ENCODE measurements at places on chromosomes 12 and 14.

DNA sequence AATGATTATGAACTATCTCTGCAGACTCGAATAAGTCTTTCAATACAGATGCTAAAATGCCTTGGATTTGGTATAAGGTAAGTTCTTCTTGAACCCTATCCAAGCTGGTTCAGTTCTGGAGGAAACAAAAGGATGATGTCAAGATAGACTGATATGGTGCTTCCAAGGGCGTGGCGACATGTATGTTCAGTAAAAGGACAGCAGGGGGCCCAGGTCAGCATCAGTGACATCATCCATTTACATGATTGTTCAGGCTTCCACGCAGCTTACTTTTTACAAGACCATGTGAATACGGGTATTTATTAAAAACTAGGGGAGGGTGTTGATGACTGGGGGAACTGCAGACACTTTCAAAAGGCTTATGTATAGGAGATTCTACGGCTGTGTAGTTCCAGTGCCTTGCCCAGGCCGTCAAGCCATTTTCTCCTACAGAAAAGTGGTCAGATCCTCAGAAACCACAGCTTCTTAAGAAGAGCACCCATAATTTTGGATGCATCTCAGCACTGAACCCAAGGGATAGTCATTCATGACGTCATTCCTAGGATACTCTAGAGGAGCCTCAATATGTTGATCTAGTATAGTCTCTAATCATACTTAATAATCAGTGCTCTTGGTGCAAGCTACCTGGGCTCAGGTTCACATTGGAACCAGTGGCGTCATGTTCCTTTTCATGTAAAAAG is 527.7 kb downstream of the FUT8 start:
- peak; percentile 4 for DNase-seq

DNA sequence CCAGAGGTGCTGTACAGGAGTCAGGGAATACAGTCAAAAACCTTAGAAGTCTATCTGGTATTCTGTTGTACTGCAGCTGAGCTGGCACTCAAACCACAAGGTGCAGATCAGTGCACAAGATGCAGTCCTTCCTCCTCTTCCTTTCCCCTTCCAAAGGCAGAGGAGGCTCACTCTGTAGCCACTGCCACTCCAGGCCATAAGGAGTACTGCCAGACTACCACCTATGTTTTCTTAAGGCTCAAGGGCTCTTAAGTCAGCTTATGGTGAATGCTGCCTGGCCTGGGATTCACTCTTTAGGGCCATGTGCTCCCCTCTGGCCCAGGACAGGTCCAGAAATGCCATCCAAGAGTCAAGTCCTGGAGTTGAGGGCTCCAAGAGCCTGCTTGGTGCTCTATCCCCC is 200.3 kb downstream of the CRADD start:
- DNase-seq, result no peak

GRCh38 chr12:110578694-110579534 is 4.2 kb downstream of the PPTC7 start:
- no peak for DNase-seq

GRCh38 chr12:51419425-51420193 is 5.0 kb upstream of the SLC4A8 start:
- DNase-seq, result peak; percentile 23

- no peak for DNase-seq
Observed at GRCh38 chr12:9096563-9097176, 19.0 kb downstream of the A2M start.

- peak; percentile 4 for DNase-seq
Observed at GRCh38 chr12:27123642-27124041, 41.3 kb upstream of the C12orf71 start.

DNA sequence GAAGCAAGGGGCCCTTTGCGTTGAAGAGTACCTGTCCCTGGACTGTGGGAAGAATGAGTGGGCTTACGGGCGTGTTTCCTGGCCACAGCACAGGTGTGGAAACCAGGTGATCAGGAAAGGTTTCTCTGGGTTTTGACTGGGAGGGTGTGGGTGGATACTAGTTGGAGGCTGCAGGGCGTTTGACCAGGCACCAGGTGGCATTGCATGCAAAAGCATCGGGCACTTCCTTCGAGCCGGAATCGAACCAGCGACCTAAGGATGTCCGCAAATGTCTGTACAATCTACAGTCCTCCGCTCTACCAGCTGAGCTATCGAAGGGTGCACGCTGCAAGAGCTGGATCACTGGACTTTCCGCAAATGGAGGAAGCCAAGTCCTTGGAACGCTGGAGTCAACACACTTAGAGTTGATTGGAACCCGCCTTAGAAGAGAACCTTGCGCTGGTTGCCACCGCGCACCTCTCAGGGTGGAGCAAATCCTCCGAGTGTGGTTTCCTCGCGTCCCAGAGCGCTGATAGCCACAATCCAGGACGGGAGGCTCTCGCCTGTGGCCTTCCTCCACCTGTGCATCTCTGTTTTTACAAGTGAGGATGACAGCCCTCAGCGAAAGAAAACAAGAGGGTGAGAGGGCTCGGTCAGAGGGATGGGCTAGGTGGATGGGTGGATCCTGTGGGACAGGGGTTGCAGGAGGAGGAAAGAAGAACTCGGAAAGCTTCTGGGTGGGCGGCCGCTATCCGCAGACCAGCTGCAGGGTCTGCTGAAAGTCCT is 21.2 kb upstream of the RNASE4 start:
- DNase-seq, result no peak

GRCh38 chr12:131044760-131045381 is 91.2 kb downstream of the ADGRD1 start:
- DNase-seq, result peak; percentile 61

DNA sequence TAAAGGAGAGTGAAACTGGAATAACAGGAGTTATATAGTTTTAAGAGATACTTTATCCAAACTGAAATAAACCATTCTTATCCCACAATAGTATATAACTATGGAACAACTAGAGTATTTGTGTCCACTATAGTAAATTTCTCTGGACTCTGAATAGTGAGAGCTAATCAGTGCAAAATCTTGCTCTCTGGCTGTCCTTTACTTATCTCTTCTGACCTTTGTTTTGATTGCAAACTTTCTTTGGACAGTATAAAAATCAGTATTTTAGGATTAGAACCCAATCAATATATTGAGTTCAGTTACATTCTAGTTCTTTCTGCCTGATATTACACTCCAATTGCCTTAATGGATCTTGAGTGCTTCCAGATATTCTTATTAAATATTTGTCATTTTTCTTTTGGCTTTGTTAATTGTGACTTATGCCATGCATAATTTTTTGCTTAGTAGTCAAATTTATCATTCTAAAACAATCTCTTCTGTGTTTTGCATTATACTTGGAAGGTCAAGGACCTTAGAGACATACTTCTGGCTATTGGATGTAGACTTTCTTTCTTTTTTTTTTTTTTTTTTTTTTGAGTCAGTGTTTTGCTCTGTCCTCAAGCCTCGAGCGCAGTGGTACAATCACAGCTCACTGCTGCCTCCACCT is 89.9 kb upstream of the AMN1 start:
- DNase-seq, result no peak

- no peak for DNase-seq
Observed at GRCh38 chr14:98579140-98579539, 692.9 kb downstream of the BCL11B start.

DNA sequence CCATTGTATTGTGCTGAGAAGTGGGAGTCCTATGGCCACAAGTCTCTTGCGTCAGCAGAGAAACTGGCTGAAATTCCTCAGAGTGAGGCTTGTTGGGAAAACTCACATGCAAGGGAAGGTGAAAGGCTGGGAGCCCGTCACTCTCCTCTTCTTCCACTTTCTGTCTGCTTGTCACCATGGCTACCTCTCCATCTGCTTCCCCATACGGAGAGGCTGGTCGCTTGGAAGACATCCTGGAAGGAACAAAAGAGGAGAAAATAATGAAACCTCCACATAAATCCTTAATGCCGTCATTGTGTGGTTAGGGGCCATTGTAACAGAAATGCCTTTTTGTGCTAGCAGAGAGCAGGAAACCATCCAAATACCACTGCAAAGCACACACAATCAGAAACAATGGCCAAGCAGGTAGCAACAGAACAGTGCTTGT is 53.7 kb downstream of the SOX5 start:
- no peak for DNase-seq
